WTC11 (cell line): ENCODE measurements at places on chromosomes 5 and 9. TPM values are rescaled to one million over a fixed set of nuclear protein-coding genes. Genes with fewer than 3 reads are reported as not detected.
A peak's percentile ranks its signal among the peaks of the same experiment; 100 is the strongest.

The SLC30A5 gene
- 32.2 to 37.4 TPM (median 34.1 TPM) in 3 replicates for total RNA-seq

GRCh38 chr9:33446240-33446945 is 1.0 kb downstream of the AQP3 start:
- H3K36me3 ChIP-seq = no peaks in the 10 kb centered on the region
- peak overlapping the region; percentile 80 for H3K4me3 ChIP-seq
- H3K27ac ChIP-seq = no peak overlapping the region
- H3K27me3 ChIP-seq = peaks cover 28% of the 10 kb centered on the region
- DNase-seq = no peak

- peaks cover 5% of the 10 kb centered on the region; the same call in 1 of the 2 replicates for H3K36me3 ChIP-seq
- H3K27ac ChIP-seq = no peak overlapping the region
Measured at GRCh38 chr5:68285851-68286611, 70.5 kb downstream of the PIK3R1 start.

The PCDHA13 gene
- total RNA-seq = 2.4 to 3.8 TPM (median 3.0 TPM) in 3 replicates

- no peak overlapping the region for H3K27ac ChIP-seq
- H3K4me3 ChIP-seq = no peak overlapping the region
- peaks cover 6% of the 10 kb centered on the region for H3K4me1 ChIP-seq
- no peaks in the 10 kb centered on the region for H3K36me3 ChIP-seq
Measured at GRCh38 chr5:39132792-39133191, 58.6 kb upstream of the RICTOR start.

The TIMD4 gene
- total RNA-seq = 0.13 TPM in 1 of 3 replicates, not detected in the others

GRCh38 chr5:149323210-149323609 is 22.1 kb upstream of the GRPEL2 start:
- H3K4me1 ChIP-seq = peaks cover 10% of the 10 kb centered on the region
- H3K36me3 ChIP-seq = no peaks in the 10 kb centered on the region
- no peak overlapping the region for H3K27ac ChIP-seq
- H3K4me3 ChIP-seq = no peak overlapping the region

- H3K27me3 ChIP-seq = no peaks in the 10 kb centered on the region
- H3K36me3 ChIP-seq = no peaks in the 10 kb centered on the region
- no peak for DNase-seq
- H3K27ac ChIP-seq = no peak overlapping the region
Measured at GRCh38 chr9:79007701-79008483, 563.9 kb upstream of the TLE4 start.

DNA sequence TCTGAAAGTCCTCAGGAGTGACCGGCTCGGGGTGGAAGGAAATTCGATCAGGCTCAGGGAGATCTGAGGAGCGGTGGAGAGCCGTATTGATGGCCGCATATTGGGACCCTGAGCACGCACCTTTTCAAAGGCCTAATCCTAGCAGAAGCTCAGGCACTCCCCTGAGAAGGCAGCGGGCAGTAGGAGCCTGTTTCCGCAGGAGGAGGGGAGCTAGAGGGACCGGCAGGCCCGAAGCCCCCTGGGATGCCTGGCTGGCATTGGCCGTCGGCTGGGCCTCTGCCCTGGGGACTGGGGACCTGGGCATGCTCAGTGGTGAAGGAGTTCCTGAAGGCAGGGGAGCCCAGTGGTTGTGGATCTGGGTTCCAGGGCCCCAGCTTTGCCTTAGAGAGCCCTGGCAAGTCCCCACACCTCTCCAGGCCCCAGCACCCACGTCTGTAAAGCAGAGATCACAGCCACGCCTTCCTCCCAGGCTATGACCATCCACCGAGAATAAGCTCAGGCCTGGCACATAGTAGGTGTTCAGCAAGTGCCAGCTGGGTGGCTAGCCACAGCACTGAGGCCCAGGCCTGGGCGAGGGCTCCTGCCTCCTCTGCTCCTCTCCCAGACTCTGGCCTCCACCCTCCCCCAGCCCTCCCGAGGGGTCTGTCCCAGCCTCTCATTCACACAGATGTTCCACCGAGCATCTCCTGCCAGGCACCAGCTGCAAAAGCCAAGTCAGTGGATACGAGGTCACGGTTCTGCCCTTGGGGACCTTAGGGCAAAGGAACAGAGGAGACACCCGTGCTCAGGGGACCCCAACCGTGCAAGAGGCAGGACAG is 17.2 kb upstream of the QRFP start:
- no peak for DNase-seq
- no peaks in the 10 kb centered on the region for H3K27me3 ChIP-seq
- no peak overlapping the region for H3K4me3 ChIP-seq
- no peaks in the 10 kb centered on the region for H3K36me3 ChIP-seq
- H3K4me1 ChIP-seq = peaks cover 9% of the 10 kb centered on the region

DNA sequence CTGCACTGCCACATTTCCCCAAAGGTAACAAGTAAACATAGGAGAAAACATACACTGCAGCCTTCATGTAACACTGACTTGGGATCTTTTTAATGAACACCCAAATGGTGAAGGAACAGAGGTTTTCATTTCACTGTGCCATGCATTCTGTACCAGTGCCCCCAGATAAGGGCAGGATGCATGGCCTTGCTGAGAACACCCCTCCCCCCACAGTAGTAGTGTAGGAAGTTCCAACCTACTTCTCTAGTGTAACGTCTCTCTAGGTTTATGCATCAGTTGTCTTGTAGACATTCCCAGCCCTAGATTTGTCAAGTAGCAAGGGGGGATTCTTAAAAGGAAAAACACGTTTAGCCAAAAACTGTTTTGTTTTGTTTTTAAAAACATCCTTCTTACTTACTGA is 29.9 kb downstream of the MAP3K1 start:
- H3K4me3 ChIP-seq = no peak overlapping the region
- H3K4me1 ChIP-seq = peaks cover 54% of the 10 kb centered on the region
- no peak for DNase-seq
- no peaks in the 10 kb centered on the region; the same call in 1 of the 2 replicates for H3K36me3 ChIP-seq

The LSM11 gene
- 5.2 to 5.8 TPM (median 5.4 TPM) in 3 replicates for total RNA-seq

The ACOT12 gene
- 0.16 TPM in 1 of 3 replicates, not detected in the others for total RNA-seq

DNA sequence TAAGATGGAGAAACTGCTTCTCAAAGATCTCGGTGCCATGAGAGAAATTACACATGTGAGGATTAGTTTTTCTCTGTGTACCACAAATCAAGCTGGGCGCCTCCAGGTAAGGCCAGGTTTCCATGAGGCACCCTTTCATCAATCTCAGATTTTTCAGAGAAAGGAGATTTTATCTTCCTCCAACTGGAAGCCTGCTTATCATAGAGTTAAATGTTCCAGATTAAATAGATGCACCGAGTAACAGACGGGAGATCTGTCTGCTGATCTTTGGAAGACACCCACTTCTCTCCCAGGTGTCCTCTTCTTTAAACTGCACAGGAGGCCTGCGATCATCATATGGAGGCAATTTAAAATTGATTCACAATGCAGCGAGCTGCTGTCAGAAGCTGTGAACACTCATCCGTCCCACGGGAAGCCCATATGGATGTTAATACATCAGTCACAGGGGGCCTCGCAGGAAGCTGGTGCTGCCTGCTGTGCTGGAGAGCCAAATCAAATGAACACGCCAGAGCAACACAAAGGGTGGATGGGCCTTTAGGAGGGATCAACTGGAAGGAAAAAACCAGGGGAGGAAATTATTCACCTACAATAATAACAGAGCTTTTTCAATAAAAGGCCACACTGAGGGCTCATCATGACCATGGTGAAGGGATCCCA is 93.3 kb downstream of the TLE1 start:
- H3K4me3 ChIP-seq = peak overlapping the region; percentile 42
- peak overlapping the region; percentile 86 for H3K27ac ChIP-seq
- H3K36me3 ChIP-seq = peaks cover 40% of the 10 kb centered on the region
- peak; percentile 39 for DNase-seq
- H3K27me3 ChIP-seq = no peaks in the 10 kb centered on the region
- H3K4me1 ChIP-seq = peaks cover 79% of the 10 kb centered on the region

DNA sequence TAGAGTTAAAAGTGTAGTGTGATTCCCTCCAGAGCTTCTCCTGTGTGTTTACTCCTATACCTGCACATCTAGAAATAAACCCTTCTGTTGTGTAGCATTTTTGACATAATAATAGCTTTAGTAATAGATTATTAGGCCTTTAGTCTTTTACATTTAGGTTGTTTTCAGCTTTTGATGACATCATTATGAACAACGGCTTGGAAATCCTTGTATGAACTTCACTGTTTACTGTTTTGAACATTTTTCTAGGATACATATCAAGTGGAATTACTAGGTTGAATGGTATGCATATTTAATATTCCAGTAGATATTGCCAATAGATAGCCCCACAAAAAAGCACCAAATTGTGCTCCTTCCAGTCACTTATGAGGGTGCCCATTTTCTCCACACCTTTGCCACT is 174.0 kb downstream of the ARHGAP26 start:
- no peak for DNase-seq
- 0 out of 2 replicates have a peak, but pooled peaks cover 2% of the 10 kb centered on the region for H3K36me3 ChIP-seq
- H3K27ac ChIP-seq = no peak overlapping the region
- no peaks in the 10 kb centered on the region for H3K4me1 ChIP-seq
- no peaks in the 10 kb centered on the region for H3K27me3 ChIP-seq

DNA sequence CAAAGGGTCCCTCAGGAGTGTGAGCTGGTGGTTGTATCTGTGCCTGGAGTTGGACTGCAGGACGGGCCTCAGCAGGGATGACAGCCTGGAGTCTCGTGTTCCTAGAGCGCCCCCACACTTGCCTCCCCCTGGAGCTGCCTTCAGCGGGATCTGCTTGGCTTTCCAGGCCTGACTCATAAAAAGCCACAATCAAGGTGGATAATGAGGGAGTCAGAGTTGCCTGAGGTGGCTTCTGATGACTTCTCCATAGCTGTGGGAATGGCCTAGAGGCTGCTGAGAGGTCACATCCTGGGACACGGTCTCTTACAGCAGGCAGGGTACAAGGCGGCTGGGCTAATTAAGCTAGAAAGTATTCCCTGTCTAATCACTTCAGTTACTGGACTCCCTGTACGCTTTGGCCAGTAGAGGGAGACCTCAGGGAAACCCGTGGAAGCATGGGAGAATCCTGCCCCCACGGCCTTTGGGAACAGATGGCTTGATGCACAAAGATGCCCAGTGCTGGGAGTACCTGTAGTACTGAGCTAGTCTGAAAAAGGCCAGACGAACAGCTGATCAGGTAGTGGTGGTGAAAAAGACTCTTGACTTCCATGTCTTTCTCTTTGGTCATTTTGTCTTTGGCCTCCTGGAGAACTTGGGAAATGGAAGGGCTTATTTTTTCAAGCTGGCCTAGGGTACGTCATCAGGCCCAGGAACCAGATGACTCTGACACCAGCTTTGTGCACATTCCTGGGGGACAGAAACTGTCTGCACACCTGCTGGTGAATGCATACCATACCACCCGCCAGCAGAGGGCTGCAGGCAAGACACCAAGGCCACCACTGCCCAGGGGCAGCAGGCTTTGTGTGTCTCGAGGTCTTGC is 16.1 kb upstream of the FRRS1L start:
- peaks cover 3% of the 10 kb centered on the region; the same call in 1 of the 2 replicates for H3K4me1 ChIP-seq
- H3K27me3 ChIP-seq = no peaks in the 10 kb centered on the region
- peak overlapping the region; percentile 4; the same call in 1 of the 2 replicates for H3K27ac ChIP-seq
- DNase-seq = peak; percentile 64
- no peaks in the 10 kb centered on the region for H3K36me3 ChIP-seq

GRCh38 chr5:171806976-171807747 is 21.5 kb downstream of the SMIM23 start:
- H3K27me3 ChIP-seq = peaks cover 2% of the 10 kb centered on the region; the same call in 1 of the 2 replicates
- peaks cover 21% of the 10 kb centered on the region for H3K4me1 ChIP-seq
- no peak for DNase-seq
- H3K27ac ChIP-seq = no peak overlapping the region
- H3K4me3 ChIP-seq = peak overlapping the region; percentile 43
- no peaks in the 10 kb centered on the region for H3K36me3 ChIP-seq

The C5orf58 gene
- total RNA-seq = 2.0 to 3.0 TPM (median 2.1 TPM) in 3 replicates

DNA sequence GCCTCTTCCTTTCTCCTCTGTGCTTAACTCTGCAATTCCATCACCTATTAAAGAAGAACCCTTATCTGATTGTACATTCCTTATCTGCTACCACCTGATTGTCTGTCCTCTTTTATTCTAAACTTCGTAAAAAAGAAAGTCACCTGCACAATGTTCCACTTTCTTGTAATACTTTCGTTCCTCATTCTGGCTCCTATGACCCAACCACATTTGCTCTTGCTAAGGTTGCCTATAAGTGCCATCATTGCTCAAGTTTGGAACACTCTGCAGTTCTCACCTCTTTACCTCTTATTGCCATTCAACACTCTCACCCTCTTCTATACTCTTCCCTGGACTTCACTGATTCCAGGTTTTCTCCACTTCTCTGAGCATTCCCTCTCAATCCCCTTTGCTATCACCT is 10.1 kb downstream of the TAF1L start:
- H3K4me3 ChIP-seq = no peak overlapping the region
- DNase-seq = no peak
- no peak overlapping the region for H3K27ac ChIP-seq
- no peaks in the 10 kb centered on the region for H3K4me1 ChIP-seq
- H3K36me3 ChIP-seq = no peaks in the 10 kb centered on the region

The QRFP gene
- not detected in 3 replicates for total RNA-seq

GRCh38 chr5:151200913-151201595 is 22.8 kb downstream of the CCDC69 start:
- H3K4me1 ChIP-seq = no peaks in the 10 kb centered on the region
- H3K27ac ChIP-seq = no peak overlapping the region
- H3K36me3 ChIP-seq = no peaks in the 10 kb centered on the region
- no peak for DNase-seq
- no peak overlapping the region for H3K4me3 ChIP-seq

The SHISAL2B gene
- 11.1 to 15.2 TPM (median 14.8 TPM) in 3 replicates for total RNA-seq

- no peak overlapping the region for H3K27ac ChIP-seq
- DNase-seq = no peak
- H3K4me1 ChIP-seq = peaks cover 10% of the 10 kb centered on the region; the same call in 1 of the 2 replicates
- H3K36me3 ChIP-seq = peaks cover 33% of the 10 kb centered on the region
Measured at GRCh38 chr5:137383909-137384308, 115.2 kb downstream of the SPOCK1 start.

GRCh38 chr9:123365287-123365880 is 9.4 kb downstream of the CRB2 start:
- peaks cover 27% of the 10 kb centered on the region for H3K27me3 ChIP-seq
- no peaks in the 10 kb centered on the region for H3K36me3 ChIP-seq
- H3K4me1 ChIP-seq = peaks cover 24% of the 10 kb centered on the region
- DNase-seq = peak; percentile 56
- H3K27ac ChIP-seq = no peak overlapping the region

The C5orf52 gene
- total RNA-seq = not detected in 3 replicates

The CDKN2B-AS1 gene
- 0.21 to 0.24 TPM in 2 of 3 replicates, not detected in the other for total RNA-seq

The SHC3 gene
- 4.2 to 5.1 TPM (median 4.9 TPM) in 3 replicates for total RNA-seq

- no peak for DNase-seq
- no peaks in the 10 kb centered on the region for H3K4me1 ChIP-seq
- H3K27ac ChIP-seq = no peak overlapping the region
- no peak overlapping the region for H3K4me3 ChIP-seq
- peaks cover 20% of the 10 kb centered on the region for H3K36me3 ChIP-seq
Measured at GRCh38 chr9:70352356-70352755, 62.1 kb downstream of the KLF9 start.

DNA sequence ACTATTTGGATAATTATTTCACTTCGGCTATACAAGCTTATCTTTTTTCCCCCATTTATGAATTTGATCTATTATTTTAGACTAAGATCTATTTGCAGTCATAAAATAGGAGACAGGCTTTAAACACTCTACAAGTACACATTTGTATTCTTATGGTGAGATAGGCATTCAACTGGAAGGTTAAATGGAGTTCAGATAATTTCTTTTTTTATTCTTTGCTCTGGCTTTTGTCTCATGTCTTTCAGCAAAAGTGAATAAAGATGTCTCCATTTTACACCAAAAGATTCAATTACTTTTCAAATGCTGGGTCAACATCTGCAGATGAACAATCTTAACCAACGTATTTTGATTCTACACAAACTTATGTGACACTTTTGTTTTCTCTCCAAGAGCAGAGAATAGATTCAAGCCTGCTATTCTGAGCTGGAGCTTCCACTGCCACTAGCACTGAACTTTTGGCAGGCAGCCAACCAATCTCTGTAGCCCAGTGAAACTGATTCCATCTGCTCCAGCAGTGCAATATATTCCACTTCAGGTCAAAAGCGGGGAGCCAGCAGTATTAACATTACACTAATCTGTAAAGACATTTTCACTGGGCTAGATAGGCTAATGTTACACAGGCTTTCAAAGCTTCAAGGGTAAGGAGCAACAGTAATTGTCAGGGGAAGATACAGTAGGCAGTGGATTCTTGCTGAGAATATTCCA is 452.0 kb upstream of the ZNF608 start:
- H3K27me3 ChIP-seq = no peaks in the 10 kb centered on the region
- H3K4me3 ChIP-seq = no peak overlapping the region
- H3K4me1 ChIP-seq = peaks cover 75% of the 10 kb centered on the region
- no peaks in the 10 kb centered on the region for H3K36me3 ChIP-seq
- no peak for DNase-seq
